CD4-positive, alpha-beta T cell treated with Interleukin-15 for 1 hour (primary cell): ENCODE measurements at places on chromosomes 2 and 18.

GRCh38 chr2:36499128-36499820 is 98.7 kb downstream of the FEZ2 start:
- no peak for DNase-seq

- peak; percentile 56 for DNase-seq
Measured at GRCh38 chr2:218852911-218853667, 6.5 kb upstream of the WNT6 start.

DNA sequence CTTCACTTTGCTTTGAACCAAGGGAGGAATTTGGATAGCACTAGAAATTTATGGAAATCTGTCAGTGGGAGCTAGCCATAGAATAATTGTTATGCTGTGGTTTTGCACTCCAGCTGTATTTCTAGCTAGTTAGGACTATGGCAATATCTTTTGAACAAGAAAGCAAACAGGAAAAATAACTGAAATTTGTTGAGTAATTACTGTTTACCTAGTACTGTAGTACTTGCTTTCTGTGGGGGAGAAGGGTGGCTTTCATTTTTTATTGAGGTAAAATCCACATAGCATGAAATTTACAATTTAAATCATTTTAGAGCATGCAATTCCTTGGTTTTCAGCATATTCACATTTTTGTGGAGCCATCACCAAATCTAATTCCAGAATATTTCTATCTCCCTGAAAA is 28.4 kb downstream of the MBD5 start:
- DNase-seq = no peak

DNA sequence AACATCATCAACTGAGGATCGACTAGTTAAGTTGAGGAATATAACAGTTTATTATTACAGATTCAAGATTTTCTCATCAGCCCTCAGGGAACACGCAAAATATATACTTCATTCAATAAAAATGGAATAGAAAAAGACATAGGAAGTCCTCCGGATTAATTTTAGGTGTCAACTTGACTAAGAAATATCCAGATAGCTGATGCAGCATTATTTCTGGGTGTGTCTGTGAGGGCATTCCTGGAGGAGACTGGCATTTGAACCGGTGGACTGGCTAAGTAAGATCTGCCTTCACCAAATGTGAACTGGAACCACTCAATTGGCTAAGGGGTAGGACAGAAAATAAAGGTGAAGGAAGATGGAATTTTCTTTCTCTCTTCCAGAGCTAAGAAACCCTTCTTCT is 845.3 kb downstream of the SOCS6 start:
- no peak for DNase-seq

- no peak for DNase-seq
Measured at GRCh38 chr2:110904116-110904778, 171.9 kb downstream of the ACOXL start.

DNA sequence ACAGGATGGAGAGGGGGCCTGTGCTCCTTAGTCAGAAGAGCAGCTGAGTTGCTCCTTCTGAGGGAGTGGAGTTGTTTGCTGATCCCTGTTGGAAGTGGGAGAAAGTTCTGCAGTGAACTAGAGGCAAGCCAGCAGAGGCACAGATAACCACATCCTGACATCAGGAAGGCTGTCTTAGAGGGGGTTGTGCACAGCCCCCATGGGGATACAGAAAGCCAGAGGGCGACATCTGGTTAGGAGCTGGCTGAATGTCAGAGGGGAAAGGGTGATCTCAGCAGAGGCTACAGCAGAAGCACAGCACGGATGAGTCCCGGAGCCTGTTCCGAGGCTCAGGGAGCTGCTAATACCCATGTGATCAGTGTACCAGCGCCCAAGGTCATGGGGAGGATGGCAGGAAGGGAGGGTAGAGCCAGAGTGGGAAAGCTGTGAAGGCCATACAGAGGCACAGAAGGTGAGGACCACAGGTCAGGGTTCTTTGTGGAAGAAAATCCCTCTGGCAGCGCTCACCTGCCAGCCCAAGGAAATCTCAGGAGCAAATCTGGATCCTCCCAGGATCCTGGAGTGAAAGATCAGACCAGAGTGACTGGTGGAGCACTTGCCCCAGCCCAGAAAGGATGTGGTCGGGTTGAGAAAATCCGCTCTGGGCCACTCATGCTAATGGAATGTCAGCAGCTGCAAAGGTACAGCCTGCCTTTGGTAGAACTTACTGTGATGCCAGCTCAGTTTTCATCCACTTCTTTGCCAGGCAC is 111.8 kb downstream of the STPG4 start:
- no peak for DNase-seq

- DNase-seq = no peak
Measured at GRCh38 chr2:127314193-127314988, 20.4 kb upstream of the ERCC3 start.

DNA sequence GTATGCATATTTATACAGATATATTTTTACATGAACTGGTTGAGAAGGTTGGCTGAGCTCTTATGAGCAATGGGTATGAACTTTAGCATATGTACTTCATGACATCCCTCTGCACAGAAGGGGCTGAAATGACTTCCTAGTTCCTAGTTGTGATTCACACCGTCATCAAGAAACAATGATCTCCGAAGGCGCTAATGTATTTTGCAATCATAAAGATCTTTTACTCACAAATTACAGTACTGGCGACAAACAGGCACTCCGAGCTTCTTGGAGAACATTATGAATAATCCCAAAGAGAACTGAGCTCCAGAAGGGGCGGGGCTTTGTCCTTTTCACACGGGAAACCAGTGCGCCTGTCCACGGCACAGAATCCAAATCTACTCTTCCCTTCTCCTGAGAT is 18.1 kb downstream of the BCL2 start:
- DNase-seq = no peak

- DNase-seq = no peak
Measured at GRCh38 chr18:48312066-48312465, 97.1 kb downstream of the ZBTB7C start.

DNA sequence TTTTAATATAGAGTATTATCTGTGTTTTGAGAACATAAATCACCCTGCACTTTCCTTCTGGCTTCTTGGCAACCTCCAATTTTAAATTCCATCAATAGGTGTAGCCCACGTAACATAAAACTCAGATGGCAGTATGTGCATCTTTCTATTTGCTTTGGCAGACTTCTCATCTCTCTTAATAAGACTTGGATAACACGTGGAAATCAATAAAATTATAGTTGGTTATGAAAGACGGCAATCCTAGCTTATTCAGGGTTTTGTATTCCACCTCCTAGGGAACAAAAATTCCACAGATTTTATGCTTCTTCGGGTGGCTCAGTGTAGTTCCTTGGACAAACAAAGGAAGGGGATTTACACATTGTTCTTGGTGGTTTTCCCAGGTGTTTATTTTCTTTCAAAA is 299.3 kb downstream of the RND3 start:
- no peak for DNase-seq

DNA sequence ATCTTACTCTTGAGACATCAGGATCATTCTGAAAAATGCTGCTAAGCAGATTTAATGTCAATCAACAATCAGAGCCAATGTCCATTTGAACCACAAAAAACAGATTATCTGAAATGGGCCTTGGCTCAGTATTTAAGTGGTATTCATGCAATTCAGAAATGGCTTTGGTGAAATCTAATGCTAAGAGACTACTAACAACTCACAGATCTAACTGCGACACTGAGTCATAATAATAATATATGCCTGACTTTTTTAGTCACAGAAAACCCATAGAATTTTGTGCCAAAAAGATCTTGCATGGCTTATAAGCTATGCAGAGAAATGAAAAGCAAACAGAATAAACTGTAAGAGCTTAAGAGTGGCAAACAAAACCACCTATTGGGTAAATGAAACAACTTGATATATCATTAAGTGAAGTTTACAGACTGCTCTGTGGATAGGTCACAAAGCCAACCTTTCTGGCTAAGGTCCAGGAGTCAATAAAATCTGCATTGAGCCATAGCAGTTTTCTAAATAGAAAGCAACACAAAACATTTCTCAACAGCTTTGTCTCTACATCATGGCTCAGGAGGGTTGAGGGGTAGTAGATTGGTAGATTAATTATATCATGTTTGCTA is 234.3 kb downstream of the LRATD1 start:
- no peak for DNase-seq

DNA sequence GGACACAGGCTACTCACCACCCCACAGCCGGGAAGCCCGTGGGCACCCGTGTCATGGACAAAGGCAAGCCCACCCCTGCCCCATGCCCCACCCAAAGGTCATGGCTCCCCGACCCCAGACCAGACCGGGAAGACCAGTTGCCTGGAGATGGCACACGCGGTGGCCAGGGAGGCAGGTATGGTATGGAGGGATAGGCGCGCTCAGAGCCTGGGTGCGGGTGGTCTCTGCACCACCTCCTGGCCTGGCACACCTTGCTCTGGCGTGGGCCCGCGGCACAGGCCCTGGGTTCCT is 51.2 kb downstream of the BIN1 start:
- no peak for DNase-seq

GRCh38 chr2:168427451-168427850 is 28.6 kb upstream of the CERS6 start:
- DNase-seq = no peak

- DNase-seq = no peak
Measured at GRCh38 chr18:22337306-22337705, 80.4 kb downstream of the CTAGE1 start.

DNA sequence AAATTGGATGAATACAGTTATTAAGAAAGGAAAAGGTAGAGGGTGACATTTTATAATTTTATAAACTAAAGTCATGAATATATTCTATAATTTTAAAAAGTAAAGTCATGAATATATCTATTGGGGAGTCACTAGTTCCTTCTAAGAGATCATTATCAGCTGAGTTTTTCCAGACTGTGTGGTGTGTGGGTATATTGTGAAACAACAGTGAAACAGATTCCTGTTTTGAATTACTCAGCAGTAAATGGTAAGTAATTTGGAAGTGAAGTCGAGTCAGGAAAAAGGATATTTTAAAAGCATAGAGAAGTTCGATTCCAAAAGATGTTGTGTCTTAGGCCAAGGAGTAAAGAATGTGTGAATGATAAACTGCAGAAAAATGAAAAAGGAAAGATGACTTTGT is 1018.2 kb upstream of the NXPH2 start:
- DNase-seq = no peak

DNA sequence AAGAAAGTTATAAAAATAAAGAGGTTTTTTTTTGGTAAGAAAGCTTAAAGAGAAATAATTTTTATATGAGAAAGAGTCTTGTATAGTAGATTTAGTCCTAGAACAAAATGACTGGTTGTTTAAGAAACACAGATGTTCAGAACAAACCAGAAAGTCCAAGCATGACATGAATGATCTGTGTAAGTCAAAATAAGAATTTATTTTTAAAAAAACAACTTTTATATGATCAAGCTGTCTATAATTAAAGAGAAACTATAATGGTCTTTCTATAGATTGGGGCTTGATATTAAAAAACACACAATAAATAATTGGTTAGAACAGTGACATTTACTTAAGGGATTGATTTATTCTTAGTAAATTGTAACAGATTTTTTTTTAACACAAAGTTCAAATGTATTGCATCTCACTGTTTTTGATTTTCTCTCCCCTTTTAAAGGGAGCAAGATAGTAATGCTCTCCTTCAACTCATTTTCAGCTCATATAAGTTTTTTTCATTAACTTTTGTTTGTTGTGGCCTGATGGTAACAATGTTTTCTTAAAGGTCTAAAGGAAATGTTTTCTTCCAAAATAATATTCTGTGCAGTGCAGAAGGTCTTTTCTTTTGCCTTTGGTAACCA is 1256.8 kb downstream of the LRP1B start:
- DNase-seq = no peak

- DNase-seq = no peak
Measured at GRCh38 chr18:27411911-27412310, 226.8 kb upstream of the CHST9 start.
